Tibial nerve (tissue), 4 donors: ENCODE measurements at places on chromosomes 2 and 18.

GRCh38 chr18:908758-909724 lies 4.4 kb downstream of the ADCYAP1 start:
- H3K27ac ChIP-seq: no peak overlapping the region
- peaks cover 92% of the 10 kb centered on the region for H3K27me3 ChIP-seq
- peaks cover 15% of the 10 kb centered on the region for H3K4me1 ChIP-seq
- no peaks in the 10 kb centered on the region for H3K36me3 ChIP-seq
- DNase-seq: no peak
- peak overlapping the region; percentile 6 for H3K4me3 ChIP-seq

- DNase-seq: no peak
- no peak overlapping the region for H3K27ac ChIP-seq
- H3K36me3 ChIP-seq: no peaks in the 10 kb centered on the region
- no peaks in the 10 kb centered on the region for H3K4me1 ChIP-seq
- no peaks in the 10 kb centered on the region for H3K27me3 ChIP-seq
These were observed 137.7 kb downstream of the EN1 start for GRCh38 chr2:118709786-118710185.

DNA sequence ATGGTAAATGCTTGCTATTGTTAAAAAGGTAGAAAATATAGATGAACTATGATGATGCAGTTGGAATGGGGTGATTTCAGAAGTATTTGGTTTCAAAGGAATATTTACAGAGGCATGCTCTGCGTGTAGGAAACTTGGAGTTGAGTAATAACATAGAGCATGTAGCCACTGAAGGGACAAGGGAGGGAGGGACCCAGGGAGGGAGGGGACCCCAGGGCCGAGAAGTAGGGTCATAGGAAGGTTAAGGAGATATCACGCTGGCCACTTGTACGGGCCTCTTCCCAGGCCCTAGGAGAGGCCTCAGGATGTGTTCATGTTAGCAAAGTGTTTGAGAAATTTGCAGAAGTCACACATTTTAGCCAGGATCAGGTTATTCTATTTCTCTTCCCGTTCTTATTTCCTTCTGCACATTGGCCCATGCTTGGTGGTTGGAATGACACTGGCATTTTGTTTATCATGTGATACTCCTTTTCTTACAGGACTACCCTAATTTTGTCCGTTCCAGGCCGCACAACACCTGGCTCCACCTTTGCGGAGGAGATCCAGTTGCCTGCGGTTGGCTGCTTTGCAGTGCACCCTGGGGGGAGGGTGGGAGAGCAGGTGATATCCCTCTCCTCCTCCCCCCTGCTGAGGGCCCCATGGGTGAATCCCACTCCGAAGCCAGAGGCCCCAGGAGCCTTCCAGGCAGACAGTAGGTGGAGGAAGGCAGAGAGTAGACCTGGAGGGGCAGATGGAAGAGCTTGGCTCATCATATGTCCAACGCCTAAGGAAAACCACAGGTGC lies 16.9 kb upstream of the ACKR3 start:
- DNase-seq: no peak
- H3K4me1 ChIP-seq: no peaks in the 10 kb centered on the region
- no peak overlapping the region for H3K4me3 ChIP-seq
- H3K27ac ChIP-seq: no peak overlapping the region
- H3K27me3 ChIP-seq: no peaks in the 10 kb centered on the region

DNA sequence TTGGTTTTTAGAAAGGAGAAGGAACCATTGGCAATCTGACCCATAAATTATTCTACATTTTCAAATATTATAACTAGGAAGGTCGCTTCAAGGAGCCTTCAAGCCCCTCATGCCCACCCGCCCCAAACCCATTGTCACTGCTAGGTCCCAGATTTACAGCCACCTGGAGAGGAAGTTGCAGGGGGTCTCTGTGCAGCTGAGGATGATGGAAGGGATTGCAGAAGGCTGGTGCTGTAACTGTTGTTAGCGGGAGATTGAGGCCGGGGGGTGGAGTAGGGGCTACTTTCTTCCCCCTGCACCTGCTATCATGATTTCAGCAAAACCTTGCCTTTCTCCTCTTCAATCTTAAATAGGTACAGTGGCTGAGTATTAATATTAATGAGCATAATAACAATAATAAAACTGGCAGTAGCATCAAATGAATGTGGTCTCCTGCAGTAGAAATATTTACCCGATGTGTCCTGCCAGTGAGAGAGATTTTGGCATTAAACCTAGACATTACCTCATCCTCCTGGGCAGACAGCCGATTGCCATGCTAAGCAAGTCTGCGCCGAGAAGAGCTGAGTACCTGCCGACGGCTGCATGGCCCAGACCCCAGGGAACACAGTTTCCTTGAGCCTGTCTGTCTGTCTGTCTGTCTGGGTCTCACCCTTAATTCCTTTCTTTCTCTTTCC lies 225.4 kb downstream of the FAM210A start:
- H3K36me3 ChIP-seq: no peaks in the 10 kb centered on the region
- no peak overlapping the region for H3K4me3 ChIP-seq
- no peaks in the 10 kb centered on the region for H3K27me3 ChIP-seq
- H3K27ac ChIP-seq: no peak overlapping the region
- DNase-seq: peak; percentile 31

DNA sequence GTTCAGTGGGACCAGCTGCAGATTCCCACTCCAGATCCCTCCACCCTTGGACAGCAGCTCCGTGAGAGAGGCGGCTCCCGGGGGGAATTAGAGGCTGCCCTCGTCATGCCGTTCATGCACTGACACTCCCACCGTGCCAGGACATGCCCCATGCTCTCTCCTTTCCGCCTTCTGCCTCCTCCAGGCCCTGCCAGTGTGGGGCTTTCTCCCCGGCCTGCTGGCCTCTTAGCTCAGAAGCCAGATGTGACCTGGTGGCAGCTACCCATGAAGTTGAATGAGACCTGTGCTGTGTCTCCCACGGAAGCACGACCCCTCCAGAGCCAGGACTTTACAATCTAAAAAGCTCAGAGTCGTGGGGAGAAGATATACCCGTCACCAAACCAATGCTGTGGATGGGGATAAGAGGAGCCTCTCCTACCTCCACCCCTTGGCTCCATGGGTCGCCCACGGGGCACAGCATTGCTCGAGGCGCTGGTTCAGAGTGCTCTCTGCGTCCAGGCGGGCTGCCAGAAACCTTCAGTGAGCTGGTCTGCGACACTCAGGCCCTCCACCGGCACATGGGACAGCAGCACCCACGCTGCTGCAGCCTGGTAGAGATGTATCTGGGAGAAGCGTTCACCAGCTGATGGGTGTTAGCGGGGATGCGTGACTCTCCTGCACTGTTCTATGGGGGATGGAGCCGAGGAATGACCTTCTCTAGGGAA lies 111.0 kb upstream of the GPC1 start:
- H3K27me3 ChIP-seq: no peaks in the 10 kb centered on the region
- peaks cover 17% of the 10 kb centered on the region for H3K4me1 ChIP-seq
- H3K4me3 ChIP-seq: no peak overlapping the region
- H3K36me3 ChIP-seq: no peaks in the 10 kb centered on the region

DNA sequence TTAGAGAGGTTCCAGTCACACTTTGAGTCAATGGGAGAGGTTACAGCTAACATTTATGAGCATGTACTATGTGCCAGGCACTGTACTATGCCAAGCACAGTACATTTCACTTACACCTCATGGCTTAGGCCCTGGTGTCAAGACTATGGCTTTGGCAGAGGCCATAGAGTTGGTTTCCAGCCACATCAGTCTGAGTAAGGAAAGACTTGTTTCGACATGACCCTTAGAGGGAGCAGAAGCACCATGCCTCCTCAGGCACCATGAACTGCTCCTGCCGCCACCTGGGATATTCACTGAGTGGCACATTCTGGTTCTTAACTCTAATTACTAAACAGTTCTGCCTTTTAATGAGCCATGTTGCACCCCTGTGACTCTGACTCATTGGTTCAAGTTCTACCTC lies 12.7 kb downstream of the DGUOK start:
- H3K4me3 ChIP-seq: no peak overlapping the region
- H3K27ac ChIP-seq: no peak overlapping the region
- no peaks in the 10 kb centered on the region for H3K36me3 ChIP-seq
- H3K4me1 ChIP-seq: peaks cover 36% of the 10 kb centered on the region
- DNase-seq: no peak

GRCh38 chr2:124725187-124725586 lies 700.1 kb downstream of the CNTNAP5 start:
- no peak overlapping the region for H3K4me3 ChIP-seq
- no peak overlapping the region for H3K27ac ChIP-seq
- DNase-seq: no peak

DNA sequence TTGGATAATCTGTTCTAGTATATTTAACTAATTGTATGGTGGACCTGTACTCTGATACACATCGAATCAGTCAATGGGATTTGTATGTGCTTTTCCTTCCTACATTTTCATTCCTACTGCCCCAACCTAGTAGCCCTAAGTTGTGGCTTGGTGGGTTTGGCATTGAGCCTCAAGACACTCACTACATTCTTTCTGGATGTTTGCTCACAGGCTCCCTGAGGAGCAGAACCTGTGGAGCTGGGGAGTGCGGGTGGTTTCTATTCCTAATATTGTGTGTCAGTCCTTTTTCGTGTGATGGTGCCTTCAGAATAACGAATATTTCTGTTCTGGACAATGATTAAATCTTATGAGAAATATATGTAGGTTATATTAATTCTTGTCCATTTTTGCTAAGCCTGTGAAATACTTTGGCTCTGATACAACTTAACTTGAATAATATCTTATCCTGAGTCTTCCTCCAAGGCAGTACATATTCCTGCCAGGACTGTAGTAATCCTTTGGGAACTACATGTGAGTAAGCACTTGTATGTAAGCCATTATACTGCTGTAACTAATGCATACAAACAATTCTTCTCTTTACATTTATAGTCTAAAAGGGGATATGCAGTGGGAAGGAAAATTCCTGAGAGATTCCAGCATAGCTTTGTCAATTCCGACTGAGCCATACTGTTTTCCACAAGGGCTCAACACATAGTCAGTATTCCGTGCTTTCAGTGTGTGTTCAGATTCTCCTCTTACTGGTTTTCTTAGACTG lies 150.6 kb downstream of the AGPS start:
- peak overlapping the region; percentile 62 for H3K27ac ChIP-seq
- H3K27me3 ChIP-seq: no peaks in the 10 kb centered on the region
- no peak for DNase-seq
- H3K4me1 ChIP-seq: no peaks in the 10 kb centered on the region
- H3K4me3 ChIP-seq: no peak overlapping the region

- H3K4me1 ChIP-seq: no peaks in the 10 kb centered on the region
- no peak overlapping the region for H3K27ac ChIP-seq
- DNase-seq: no peak
These were observed 360.3 kb downstream of the TGIF1 start for GRCh38 chr18:3810296-3810695.

- no peaks in the 10 kb centered on the region for H3K27me3 ChIP-seq
- peak overlapping the region; percentile 34 for H3K27ac ChIP-seq
- H3K4me1 ChIP-seq: no peaks in the 10 kb centered on the region
These were observed 9.7 kb upstream of the CIB4 start for GRCh38 chr2:26650713-26651469.

GRCh38 chr2:237892478-237892877 lies 33.1 kb downstream of the RAMP1 start:
- no peaks in the 10 kb centered on the region for H3K27me3 ChIP-seq
- H3K4me1 ChIP-seq: no peaks in the 10 kb centered on the region
- DNase-seq: no peak
- no peak overlapping the region for H3K27ac ChIP-seq
- no peaks in the 10 kb centered on the region for H3K36me3 ChIP-seq
- no peak overlapping the region for H3K4me3 ChIP-seq

- no peak for DNase-seq
- no peak overlapping the region for H3K27ac ChIP-seq
- H3K27me3 ChIP-seq: no peaks in the 10 kb centered on the region
- no peaks in the 10 kb centered on the region for H3K4me1 ChIP-seq
- H3K36me3 ChIP-seq: no peaks in the 10 kb centered on the region
These were observed 74.2 kb upstream of the MC4R start for GRCh38 chr18:60446821-60447220.

DNA sequence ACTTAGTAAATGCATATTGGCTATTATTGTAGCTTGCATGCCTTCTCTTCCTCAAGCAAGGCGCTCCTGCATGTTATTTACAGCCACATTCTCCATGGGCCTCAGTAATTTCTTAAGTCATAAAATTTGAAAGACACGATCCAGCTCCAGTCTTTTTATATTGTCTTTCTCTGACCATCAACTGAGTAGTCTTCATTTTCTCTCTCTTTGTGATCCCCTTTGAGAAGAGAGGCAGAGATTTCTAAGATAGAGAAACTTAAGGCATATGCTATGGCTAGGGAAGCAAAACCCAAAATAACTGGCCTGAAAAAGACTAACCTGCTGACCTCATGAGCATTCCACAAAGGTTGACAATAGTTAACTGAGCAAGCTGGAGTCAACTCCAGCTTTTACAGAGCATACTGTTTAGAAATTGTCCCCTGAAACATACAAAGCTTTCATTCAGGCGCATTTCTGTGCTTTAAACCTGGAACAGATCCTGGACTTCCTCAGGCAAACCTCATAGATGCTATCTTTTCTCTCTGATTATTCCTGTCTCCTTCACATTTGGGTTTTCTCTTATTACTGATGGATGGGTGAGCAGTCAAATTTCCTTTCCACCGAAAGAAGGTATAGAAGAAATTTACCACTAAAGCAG lies 4.6 kb downstream of the DPP4 start:
- peaks cover 37% of the 10 kb centered on the region for H3K4me1 ChIP-seq
- no peaks in the 10 kb centered on the region for H3K36me3 ChIP-seq
- no peak for DNase-seq
- peak overlapping the region; percentile 17 for H3K27ac ChIP-seq
- H3K4me3 ChIP-seq: no peak overlapping the region

DNA sequence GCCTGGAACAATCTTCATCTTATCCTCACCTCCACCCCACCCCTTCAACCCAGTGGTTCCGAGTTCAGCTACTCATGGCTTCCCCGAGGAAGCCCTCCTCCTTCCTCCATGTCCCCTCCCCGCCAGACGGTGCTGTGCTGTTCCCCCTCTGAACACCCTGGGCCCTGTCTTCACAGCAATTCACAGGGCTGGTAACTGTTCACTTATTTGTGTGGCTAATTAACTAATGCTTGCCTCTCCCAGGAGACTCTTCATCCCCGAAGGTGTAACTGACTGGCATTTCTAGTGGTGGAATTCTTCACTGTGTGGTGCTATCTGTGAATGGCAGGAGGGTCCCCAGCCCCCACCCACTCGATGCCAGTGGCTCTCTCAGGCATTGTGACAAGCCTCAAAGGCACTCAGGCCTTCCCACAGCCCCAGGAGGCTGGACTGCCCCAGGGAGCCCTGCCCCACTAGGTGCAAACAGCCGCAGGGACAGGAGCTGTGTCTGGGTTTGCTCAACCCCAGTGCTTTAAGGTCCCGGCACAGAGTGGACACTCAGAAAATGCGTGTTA lies 133.7 kb upstream of the ID2 start:
- H3K4me3 ChIP-seq: no peak overlapping the region
- H3K27ac ChIP-seq: no peak overlapping the region
- no peaks in the 10 kb centered on the region for H3K4me1 ChIP-seq
- DNase-seq: no peak
- no peaks in the 10 kb centered on the region for H3K36me3 ChIP-seq

DNA sequence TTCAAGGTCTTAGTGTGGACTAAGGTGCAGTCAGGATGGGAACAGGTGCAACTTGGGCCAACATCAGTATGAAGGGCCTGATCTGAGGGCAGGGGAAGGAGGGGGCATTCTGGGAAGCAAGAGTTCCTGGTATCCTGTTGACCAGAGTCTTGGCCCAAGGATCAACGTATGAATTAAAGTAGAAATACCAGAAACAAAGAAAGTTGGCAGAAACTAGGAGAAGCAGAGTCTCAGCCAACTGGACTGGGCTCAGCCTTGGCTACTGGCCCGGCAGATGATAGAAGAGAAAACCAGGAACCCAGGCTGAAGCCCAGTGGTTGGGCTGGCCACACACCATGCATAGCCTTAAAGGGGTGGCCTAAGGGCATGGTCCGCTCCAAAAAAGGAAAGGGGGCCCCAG lies 2.3 kb downstream of the CETN1 start:
- H3K36me3 ChIP-seq: no peaks in the 10 kb centered on the region
- H3K4me1 ChIP-seq: no peaks in the 10 kb centered on the region
- no peak for DNase-seq
- H3K27me3 ChIP-seq: no peaks in the 10 kb centered on the region
- no peak overlapping the region for H3K27ac ChIP-seq
- H3K4me3 ChIP-seq: no peak overlapping the region
